ENCODE measurements at places on chromosomes 1 and 21.

DNA sequence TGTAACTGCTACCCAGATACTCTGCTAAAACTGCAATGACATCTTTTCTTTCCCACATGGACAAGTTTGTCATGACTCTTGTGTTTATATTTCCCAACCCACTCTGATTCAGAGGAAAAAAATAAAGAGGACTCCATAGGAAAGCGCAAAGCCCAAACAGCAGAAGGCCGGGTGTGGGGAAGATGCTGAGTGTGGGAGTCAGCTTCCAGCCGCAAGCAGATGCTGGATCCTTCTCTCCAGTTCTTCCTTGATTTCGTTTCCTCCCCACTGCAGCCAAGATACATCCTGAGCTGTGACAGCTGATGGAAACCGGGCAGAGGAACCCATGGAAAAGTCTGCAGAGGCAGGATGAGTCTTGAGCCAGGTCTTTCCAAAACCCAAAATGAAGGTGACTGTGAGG is 498.2 kb downstream of the PLPP3 start:
- DNase-seq: no peak

- no peak for DNase-seq
These were observed 72.3 kb downstream of the SCMH1 start for GRCh38 chr1:41169799-41170180.

DNA sequence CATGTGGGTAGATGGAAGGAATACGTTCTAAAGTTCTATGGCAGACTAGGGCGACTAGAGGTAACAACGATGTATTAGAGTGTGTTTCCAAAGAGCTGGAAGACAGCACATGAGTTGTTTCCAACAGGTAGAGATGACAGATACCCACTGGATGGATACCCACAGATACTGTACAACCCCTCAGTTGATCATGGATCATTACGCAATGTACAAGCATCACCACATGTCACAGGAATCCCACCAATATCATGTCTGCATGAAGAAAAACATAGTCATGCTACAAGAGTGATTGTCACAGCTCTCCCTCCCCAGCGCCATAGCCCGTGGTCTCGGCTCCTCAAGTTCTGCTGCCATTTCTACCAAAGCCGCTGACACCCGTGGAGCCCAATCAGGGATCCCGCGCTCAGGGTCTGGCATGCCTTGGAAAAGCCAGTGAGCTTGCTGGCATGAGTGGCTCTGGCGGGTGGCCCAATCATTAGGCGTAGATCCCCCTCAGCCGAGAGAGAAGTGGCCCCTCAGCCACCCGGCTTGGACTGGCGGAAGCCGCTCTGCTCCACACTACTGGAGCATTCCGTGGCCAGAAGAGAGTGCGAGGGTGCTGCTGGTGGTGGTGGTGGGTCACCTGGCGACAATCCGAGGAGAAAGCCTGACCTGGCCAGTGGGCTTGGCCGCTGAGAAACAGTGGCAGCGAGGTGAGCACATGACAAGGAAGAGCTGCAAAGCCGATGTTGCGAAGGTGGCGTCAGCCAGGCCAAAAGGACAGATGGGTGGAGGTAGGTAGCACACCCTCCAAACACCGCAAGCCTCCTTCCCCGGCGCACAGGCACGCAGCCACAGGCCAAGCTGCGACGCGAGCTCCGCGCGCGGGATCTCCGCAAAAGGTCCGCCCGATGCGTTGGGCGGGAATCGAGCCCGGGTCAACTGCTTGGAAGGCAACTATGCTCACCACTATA is 65.7 kb upstream of the FCGR2A start:
- no peak for DNase-seq

- no peak for DNase-seq
These were observed 368.3 kb upstream of the OLFM3 start for GRCh38 chr1:102365071-102365470.

DNA sequence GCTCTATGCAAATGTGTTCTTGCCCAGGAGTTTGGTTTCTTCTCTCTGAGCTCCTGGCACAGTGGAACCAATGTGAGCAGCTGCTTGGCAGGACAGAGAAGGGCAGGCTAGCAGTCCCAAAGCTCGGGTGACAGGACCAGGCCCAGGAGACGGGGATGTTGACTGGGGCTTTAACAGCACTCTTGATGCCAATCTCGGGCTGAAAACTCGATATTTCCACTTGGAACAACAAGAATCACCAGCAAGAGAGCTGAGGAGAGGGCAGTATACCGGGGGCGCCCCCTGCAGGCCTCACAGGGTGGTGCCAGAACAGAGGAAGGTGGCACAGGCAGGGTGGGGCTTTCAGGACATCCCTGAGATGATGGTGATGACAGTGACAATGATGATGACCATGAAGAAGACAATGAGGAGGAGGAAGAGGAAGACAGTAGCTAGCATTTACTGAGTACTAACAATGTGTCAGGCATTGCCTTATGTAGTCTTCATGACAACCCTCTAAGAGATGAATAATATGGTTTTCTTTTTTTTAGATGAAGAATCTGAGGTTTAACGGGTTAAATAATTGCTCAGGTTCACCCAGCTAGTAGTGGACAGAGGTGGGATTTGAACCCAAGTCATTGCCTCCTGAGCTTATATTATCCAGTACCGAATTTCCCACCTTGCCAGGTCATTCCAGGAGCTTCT is 2.7 kb upstream of the KCNJ9 start:
- DNase-seq: peak; percentile 32

DNA sequence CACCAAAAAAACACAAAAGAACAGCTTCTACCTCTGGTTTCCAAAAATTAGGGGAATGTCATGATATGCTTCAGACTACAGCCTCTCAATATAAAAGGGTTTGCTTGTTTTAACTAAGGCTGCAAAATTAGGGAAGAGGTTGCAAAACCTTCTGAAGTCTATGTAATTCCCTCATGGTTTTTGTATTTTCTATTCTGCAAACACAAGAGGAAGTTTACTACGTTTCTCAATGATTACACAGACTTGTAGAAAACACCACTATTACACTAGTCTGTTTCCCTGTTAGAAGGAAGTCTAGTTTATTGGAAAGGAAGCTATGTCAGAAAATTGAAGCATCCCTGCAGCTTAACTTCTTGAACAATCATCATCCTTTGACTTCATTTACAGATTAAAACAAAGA is 229.7 kb upstream of the FMN2 start:
- DNase-seq: no peak

DNA sequence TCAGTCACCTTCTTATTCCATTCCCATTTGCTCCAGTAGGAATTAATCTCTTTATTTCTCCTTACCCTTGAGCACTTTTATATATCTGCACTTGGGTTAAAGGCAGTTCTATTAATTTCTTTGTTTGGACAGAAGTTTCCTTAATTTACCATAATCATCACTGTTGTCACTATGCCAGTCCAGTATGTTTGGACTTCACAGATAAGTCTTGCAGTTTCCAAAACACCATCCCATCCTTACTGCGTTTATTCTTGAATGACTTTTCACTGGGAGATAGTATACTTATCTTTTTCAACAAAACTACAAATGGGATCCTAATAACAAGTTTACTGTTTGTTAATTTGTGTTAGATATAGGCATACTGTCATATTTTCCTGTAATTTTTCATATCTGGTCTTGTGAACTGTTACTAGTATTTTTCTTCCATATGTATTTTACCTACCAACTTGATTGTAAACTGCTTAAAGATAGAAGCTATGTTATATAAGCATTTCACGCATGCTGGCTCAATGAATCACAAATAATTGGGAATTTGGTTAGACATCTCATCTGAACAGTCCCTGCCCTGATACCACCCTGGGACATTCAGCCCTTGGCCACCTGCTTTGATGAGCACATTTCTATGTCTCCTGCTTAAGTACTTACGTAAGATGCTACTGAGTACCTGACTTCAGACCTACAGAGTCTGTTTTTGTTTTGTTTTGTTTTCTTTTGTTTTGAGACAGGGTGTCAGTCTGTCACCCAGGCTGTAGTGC is 78.2 kb downstream of the OLFML2B start:
- no peak for DNase-seq

- DNase-seq: no peak
These were observed 2.7 kb upstream of the CD5L start for GRCh38 chr1:157844089-157844830.

GRCh38 chr1:234281826-234282489 is 91.3 kb upstream of the COA6 start:
- DNase-seq: no peak

DNA sequence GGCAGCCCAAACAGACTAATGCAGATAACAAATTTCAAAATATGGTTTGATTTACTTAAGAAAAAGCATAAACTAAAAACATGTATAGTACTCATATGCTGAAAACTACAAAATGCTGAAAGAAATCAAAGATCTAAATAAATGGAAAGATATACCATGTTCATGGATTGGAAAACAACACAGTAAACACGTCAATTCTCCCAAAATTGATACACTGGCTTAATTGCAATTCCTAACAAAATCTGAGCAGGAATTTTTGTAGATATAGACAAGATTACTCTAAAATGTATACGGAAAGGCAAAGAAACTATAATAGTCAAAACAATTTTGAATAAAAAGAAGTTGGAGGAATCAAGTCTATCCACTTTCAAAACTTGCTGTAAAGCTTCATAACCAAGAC is 21.0 kb downstream of the SLC19A1 start:
- DNase-seq: no peak

DNA sequence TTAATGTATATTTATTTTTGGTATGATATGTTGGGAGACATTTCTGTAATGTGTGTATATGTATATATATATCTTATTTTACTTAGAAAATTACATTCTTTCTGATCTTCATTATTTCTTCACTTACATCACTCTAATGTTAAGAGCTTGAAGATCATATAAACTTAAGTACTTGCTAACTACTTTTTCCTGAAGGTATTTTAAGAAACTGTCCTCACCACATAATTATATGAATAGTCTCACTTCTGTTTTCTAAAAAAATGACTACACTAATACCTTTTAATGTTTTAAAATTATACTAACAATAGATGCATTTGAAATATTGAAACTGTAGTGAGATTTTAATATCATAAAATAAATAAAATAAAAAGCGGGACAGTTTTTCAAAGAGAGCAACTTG is 377.1 kb downstream of the LRRIQ3 start:
- DNase-seq: no peak

DNA sequence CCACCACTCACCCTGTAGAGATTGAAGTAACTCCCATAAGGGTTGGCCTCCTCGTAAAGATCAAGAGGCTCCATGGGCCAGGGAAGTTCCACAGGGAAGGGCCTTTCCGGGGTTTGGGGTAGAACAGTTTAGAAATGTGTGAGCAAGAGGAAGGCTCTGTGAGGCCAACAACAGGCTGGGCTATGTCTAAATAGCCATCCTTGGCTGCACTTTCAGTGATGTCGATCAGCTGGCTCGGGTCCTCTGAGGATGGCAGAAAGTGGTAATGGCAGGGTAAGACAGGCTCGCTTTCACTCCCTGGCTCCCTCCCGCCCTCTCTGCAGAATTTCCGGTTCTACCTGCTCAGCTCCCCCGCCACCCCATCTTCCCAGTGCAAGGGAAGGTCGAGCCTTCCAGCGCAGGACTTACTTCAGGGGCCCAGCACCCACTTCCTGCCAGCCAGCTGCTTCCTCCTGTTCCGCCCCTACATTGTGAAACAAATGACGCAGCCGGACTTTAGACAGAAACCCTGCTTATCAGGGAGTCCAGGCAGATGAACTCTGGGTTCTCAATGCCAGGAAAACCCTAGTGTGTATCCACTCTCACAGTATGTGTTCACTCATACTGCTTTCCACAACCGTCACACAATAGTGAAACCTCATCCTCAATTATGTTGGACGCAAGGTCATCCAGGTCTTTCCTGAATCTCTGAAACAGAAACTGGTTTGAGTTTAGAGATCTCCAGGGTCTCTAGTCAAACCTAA is 7.3 kb downstream of the F11R start:
- peak; percentile 64 for DNase-seq

DNA sequence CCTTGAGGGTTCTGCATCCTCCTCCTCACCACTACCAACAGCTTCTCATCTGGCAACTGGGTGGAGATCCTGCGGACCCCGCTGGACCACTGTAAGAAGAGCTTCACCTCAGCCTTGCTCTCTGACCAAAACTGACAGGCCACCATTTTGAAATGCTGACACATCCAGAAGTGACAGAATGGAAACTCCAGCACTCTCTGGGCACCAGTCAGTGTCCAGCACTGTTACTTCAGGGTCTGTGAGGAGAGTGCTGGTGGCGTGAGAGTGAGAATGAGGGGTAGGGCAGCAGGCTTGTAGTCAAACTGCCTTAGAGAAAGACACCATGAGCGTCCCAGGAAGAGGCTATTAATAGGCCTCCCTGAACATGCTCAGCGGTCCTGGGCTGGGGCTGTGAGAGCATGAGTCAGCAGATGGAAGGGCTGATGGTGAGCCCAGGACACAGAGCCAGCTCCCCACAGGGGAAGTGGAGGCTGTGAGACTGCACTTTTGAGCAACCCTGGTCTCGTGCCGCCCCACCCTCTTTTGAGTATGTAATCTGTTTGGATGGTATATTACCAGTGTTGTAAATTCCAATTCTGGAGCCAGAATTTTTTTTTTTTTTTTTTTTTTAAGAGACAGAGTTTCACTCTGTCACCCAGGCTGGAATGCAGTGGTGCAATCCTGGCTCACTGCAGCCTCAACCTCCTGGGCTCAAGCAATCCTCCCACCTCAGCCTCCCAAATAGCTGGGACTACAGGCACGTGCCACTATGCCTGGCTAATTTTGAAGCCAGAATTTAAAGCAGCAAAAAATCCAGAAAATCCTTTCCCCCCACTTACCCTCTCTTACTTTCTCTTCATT is 34.4 kb upstream of the SLC30A1 start:
- DNase-seq: no peak

DNA sequence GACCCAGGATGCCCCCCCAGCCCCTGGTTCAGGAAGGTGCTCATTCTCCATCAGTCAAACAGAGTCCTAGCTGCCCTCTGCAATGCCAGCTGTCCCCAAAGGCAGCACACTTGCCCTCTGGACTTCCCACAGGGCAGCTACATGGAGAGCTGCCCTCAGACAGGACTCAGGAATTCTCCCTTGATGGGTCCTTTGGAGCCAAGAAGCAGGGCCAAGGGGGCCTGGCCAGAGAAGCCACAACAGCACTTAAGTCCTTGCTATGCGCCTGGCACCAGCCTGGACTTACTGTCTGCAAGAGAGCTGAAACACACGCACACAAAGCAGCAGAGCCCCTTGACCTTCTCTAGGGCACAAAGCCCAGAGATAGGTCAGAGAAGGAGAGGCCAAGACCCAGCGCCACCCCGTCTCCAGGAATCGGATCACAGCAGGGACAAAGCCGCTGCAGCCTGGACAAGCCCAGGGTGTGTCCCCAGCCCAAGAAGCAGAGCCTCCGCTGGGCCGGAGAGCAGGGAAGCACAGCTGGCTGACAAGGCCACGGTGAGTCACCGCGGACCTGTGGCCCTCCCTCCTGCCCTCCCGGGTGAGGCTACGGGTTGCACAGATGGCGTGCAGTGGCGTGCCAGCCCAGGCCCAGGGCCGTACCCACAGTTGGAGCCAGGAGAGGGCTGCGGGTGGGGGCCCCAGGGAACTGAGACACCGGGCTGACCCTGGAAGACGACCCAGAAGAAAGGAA is 1.7 kb downstream of the WNT9A start:
- DNase-seq: no peak

- DNase-seq: no peak
These were observed 126.2 kb downstream of the FGGY start for GRCh38 chr1:59422921-59423575.

GRCh38 chr21:40377135-40377534 is 469.8 kb downstream of the DSCAM start:
- no peak for DNase-seq
